ENCODE measurements at places on chromosomes 12 and 14.

- H3K4me3 ChIP-seq: no peak overlapping the region
- H3K36me3 ChIP-seq: peaks cover 7% of the 10 kb centered on the region
- H3K27me3 ChIP-seq: peaks cover 6% of the 10 kb centered on the region
- H3K27ac ChIP-seq: no peak overlapping the region
- H3K4me1 ChIP-seq: peaks cover 32% of the 10 kb centered on the region
Measured at GRCh38 chr12:47722136-47722834, 3.0 kb downstream of the ENDOU start.

DNA sequence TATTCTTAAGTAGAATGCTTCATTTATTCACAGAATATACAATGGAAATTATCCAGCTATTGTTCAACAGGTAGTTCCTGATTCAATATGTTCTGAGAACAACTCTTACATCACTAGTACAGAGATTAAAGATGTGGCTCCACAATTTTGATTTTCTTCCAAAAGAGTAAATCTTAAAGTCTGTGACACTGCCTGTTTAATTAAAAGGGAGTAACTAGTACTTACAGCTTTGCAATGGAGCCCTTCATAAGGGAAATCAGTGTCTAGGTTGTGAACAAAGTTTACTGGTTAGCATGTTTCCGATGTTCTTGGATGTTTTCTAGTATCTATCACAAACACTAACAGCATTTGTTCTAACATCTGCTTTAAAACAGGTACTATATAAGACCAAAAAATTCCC, 30.8 kb downstream of the MIA2 start:
- H3K27ac ChIP-seq: no peak overlapping the region
- DNase-seq: no peak
- H3K4me1 ChIP-seq: peaks cover 33% of the 10 kb centered on the region

DNA sequence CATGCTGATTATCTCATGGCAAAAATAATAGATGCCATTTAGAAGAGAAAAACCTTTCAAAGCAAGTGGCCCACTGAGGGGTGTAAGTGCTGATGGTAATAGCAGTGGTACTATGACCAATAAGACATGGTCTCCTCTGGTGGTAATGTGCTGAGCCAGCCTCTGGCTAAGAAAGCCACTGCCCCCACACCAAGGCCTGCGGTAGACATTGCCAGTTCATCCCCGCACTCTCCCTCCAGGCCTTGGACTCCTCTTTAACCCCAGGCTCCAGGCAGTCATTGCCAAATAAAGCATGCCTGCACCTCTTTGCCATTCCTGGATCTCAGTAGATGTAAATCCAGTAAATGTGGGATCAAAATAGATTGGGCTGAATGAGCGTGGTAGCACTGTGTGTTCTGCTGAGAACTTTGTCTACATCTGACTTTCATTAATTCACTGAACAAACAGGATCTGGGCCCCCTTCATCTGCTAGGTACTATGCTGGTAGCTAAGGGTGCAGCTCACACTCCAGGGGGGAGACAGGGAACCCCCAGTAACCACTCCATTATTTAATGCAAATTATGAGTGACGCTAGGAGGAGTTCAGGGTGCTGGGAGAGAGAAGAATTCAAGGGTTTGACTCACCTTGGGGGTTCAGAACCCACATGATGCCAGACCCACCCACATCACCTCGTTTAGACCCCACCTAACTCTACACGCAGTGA, 89.3 kb downstream of the BCL11B start:
- no peak for DNase-seq
- peak overlapping the region; percentile 94 for H3K27ac ChIP-seq
- peaks cover 98% of the 10 kb centered on the region for H3K4me1 ChIP-seq
- H3K27me3 ChIP-seq: no peaks in the 10 kb centered on the region
- H3K36me3 ChIP-seq: peaks cover 83% of the 10 kb centered on the region

DNA sequence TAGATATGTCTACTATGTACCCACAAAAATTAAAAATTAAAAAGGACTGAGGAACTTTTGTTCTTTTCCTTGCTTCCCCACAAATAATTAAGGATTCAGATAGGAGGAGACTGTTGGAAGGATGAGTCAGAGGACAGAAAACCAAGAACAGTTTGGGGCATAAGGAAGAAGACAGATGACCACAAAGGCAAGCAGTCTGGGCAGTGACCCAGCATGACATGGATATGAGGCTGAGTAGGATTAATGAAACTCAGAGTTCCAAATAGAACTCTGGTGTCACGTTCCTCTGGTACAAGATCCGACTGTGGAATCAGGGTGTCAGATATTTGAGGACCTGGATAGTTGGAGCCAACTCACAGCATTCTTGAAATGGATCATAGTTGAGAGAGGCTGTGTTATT, 89.3 kb upstream of the SLC38A4 start:
- H3K36me3 ChIP-seq: no peaks in the 10 kb centered on the region
- no peaks in the 10 kb centered on the region for H3K27me3 ChIP-seq
- no peaks in the 10 kb centered on the region for H3K4me1 ChIP-seq
- no peak overlapping the region for H3K27ac ChIP-seq
- DNase-seq: no peak
- H3K4me3 ChIP-seq: no peak overlapping the region

DNA sequence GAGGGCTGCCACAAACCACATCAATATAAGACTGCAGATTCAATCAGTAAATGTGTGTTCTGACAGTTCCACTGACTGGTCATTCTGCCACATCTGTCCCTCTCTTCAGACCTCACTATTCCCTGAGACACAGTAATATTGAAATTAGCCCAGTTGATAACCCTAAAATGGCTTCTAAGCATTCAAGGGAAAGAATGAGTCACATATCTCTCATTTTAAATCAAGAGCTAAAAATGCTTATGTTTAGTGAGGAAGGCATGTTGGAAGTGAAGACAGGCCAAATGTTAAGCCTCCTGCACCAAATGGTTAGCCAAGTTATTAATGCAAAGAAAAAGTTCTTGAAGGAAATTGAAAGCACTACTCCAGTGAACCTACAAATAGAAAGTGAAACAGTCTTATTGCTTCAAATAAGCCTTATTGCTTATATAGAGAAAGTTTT, 24.5 kb upstream of the KIF21A start:
- H3K4me1 ChIP-seq: peaks cover 14% of the 10 kb centered on the region
- peak overlapping the region; percentile 8 for H3K27ac ChIP-seq
- no peak for DNase-seq
- peak overlapping the region; percentile 5 for H3K4me3 ChIP-seq

GRCh38 chr14:96264200-96264553, 8.2 kb downstream of the BDKRB1 start:
- DNase-seq: no peak
- no peak overlapping the region for H3K27ac ChIP-seq
- peaks cover 12% of the 10 kb centered on the region for H3K27me3 ChIP-seq

- no peak for DNase-seq
- H3K4me3 ChIP-seq: no peak overlapping the region
- no peak overlapping the region for H3K27ac ChIP-seq
- no peaks in the 10 kb centered on the region for H3K4me1 ChIP-seq
- no peaks in the 10 kb centered on the region for H3K36me3 ChIP-seq
Measured at GRCh38 chr14:29710015-29710414, 217.6 kb downstream of the PRKD1 start.

- H3K27me3 ChIP-seq: no peaks in the 10 kb centered on the region
- no peak for DNase-seq
- peaks cover 15% of the 10 kb centered on the region for H3K36me3 ChIP-seq
- H3K4me3 ChIP-seq: peak overlapping the region; percentile 42
Measured at GRCh38 chr14:55353686-55354467, 57.8 kb downstream of the ATG14 start.

GRCh38 chr14:59161561-59162175, 26.8 kb upstream of the DAAM1 start:
- no peaks in the 10 kb centered on the region for H3K36me3 ChIP-seq

DNA sequence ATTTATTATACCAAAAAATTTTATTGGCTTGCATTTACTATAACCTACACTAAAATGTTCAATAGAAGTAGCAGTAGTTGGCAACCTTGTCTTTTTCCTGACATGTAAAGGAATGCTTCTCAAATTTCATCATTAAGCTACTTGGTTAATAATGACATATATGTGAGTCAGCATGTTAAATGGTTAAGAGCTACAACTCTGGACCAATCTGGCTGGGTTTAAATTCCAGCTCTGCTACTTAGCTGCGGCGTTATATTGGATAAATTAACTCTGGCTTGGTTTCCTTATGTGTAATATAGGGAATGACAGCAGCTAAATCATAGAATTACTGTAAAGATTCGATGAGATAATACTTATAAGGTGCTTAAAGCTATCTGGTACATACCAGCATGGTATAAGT, 53.7 kb upstream of the OTOGL start:
- H3K27ac ChIP-seq: no peak overlapping the region
- H3K4me1 ChIP-seq: no peaks in the 10 kb centered on the region
- H3K27me3 ChIP-seq: no peaks in the 10 kb centered on the region
- no peak overlapping the region for H3K4me3 ChIP-seq

DNA sequence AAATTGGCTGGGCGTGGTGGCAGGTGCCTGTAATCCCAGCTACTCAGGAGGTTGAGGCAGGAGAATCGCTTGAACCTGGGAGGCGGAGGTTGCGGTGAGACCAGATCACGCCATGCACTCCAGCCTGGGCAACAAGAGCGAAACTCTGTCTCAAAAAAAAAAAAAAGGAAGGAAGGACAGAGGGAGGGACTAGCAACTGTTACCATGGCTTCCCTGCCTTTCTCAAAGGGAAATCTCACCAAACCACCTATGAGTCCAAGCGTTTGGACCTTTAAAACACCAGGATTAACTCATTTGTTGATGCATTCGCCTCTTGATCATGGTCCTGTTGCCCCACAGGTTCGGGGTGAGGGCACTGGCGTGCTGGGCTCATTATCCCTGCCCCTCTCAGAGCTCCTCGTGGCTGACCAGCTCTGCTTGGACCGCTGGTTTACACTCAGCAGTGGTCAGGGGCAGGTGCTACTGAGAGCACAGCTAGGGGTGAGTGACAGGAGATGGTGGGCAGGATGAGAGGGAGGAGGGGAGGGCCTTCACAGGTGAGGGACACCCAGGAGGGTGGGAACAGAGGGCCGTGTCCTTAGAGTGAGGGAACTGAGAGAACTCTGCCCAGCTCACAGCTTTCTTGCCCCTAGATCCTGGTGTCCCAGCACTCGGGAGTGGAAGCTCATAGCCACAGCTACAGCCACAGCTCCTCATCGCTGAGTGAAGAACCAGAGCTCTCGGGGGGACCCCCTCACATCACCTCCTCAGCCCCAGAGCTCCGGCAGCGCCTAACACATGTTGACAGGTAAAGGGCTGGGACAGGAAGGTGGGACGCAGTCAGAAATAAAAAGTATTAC, 10.2 kb upstream of the MYL6B start:
- no peaks in the 10 kb centered on the region for H3K27me3 ChIP-seq
- H3K4me1 ChIP-seq: peaks cover 63% of the 10 kb centered on the region
- no peak for DNase-seq
- peak overlapping the region; percentile 76 for H3K27ac ChIP-seq
- H3K4me3 ChIP-seq: no peak overlapping the region

DNA sequence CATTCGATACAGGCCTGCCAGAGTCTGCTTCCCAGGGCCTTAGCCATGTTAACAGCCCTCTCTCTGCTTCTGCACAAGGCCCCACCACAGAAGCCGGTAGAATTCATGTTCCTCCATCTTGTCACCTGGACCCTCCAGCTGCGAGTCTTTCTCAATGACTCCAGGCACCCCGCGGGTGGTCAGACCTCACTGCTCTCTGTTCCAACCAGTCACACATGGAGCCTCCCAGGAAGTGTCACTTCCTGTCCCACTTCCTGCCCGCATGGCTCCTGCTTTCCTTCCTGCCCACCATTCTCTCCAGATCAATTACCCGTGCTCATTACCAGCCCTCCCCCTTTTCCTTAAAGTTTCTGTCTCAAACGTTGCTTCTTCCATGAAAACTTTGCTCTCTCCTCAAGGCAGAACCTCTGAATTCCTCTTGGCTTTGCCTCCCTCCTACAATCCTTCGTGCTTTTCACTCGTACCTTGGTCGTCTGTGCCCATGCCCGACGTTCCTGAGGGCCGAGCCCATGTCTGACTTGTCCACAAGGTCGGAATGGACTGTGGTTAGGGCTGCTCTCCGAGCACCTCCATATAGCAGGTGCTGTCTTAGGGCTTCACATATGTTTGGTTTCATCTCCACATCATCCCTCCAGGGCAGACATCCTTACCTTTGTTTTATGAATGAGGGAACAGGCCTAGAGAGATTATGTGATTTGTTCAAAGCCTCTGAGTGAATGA, 172.1 kb downstream of the TSPAN9 start:
- DNase-seq: no peak
- H3K4me3 ChIP-seq: no peak overlapping the region
- no peaks in the 10 kb centered on the region for H3K36me3 ChIP-seq
- peaks cover 23% of the 10 kb centered on the region for H3K27me3 ChIP-seq

DNA sequence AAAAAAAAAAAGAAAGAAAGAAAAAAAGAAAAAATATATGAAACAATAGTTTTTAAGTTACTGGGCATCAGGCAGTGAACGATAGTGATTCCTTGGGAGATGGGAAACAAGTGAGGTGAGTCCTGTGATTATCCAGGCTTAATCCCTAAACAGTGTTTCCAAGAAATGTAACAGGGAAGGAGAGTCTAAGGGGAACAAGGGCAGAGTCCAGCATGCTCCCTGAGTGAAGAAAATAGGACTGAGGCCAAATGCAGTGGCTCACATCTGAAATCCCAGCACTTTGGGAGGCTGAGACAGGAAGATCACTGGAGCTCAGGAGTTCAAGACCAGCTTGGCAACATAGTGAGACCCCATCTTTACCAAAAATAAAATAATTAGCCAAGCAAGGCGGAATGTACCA, 40.7 kb downstream of the R3HDM2 start:
- no peak overlapping the region for H3K4me3 ChIP-seq
- no peaks in the 10 kb centered on the region for H3K4me1 ChIP-seq
- H3K36me3 ChIP-seq: peaks cover 38% of the 10 kb centered on the region
- no peak overlapping the region for H3K27ac ChIP-seq
